KG1 (cell line): ENCODE measurements at places on chromosomes 4 and X.
A peak's percentile ranks its signal among the peaks of the same experiment; 100 is the strongest.

DNA sequence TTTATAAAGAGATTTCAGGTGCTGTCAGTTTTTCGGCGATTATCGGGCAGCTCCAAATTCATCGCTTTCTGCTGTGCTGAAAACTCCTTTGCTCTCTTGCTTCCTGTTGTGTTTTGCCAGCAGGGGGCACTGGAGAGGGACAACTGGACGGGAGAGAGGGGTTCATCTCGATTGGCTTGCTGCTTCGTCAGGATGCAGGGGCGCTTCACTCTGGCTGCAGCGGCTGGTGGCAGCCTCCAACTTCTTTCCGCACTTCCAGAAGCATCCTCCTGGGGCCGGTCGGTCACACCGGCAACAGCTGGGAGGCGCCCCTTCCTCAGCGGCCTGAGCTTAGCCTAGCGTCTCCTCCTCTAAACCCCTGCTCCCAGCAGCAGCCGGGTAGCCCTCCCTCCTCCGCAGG lies 29.5 kb downstream of the MSL3 start:
- DNase-seq, result no peak

GRCh38 chrX:111114806-111115205 lies 18.8 kb downstream of the PAK3 start:
- DNase-seq, result no peak

GRCh38 chr4:172997856-172998255 lies 170.8 kb upstream of the GALNT7 start:
- no peak for DNase-seq

DNA sequence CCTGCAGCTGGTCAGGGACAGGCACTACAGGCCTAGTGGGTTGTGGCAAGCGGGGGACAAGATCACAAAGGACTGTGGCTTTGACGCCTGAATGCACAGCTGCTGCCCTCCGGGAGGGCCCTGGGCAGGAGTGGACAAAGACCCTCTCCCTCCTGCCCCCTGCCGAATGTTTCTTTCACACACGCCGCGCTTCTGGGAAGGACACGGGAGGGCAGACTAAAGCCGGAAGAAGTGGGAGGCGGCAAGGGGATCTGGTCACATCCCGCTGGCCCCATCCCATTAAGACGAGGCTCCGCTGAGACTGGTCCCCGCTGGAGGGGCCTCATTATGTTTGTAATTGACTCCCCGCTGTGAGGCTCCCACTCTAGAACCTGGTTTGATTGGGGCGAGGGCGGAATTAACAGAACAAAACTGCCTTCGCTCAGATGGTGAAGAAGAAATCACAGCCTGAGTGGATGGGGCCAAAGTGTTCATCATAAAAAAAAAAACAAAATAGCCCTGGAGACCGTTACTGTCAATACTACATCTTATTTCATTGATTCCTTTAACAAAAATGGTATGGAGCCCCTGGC lies 37.8 kb upstream of the PSAPL1 start:
- no peak for DNase-seq

GRCh38 chr4:74754218-74754617 lies 40.1 kb downstream of the BTC start:
- DNase-seq, result no peak

- no peak for DNase-seq
Measured at GRCh38 chrX:23066588-23067281, 67.0 kb downstream of the DDX53 start.

DNA sequence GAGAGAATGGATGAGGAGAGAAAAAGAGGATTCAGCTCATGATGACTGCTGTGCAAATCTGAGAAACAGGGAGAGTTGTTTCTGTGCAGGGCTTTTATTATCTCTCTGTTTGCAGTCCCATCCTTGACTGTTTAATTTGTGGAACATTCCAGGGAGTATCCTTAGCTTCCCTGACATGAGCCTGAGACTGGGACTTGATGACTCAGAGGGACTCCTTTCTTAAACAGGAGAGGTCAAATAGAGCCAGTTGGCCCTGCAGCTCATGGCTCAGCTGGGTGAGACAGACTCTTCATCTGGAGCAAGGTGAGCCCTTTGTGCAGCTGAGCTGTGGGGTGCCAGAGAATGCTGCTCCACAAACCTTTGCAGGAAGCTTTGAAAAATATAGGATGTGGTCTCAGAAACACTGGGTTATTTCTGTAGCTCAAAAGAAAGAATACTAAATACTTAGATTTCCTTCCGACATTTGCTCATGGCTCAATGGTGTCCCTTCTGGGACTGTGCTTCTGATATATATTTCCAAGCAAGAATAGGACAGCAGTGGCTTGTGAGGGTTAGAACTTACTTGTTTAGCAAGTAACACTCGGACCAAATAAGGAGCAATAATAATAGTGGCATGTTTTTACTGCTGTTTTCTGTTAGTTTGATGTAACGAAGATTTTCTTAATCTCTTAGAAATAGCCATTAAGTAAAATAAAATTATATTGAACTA lies 14.5 kb downstream of the ARHGAP24 start:
- DNase-seq, result no peak

GRCh38 chrX:45756557-45756956 lies 555.9 kb upstream of the DIPK2B start:
- no peak for DNase-seq

- no peak for DNase-seq
Measured at GRCh38 chr4:113824396-113824795, 62.9 kb upstream of the CAMK2D start.

- DNase-seq, result no peak
Measured at GRCh38 chr4:39047681-39048080, 14.4 kb upstream of the KLHL5 start.

DNA sequence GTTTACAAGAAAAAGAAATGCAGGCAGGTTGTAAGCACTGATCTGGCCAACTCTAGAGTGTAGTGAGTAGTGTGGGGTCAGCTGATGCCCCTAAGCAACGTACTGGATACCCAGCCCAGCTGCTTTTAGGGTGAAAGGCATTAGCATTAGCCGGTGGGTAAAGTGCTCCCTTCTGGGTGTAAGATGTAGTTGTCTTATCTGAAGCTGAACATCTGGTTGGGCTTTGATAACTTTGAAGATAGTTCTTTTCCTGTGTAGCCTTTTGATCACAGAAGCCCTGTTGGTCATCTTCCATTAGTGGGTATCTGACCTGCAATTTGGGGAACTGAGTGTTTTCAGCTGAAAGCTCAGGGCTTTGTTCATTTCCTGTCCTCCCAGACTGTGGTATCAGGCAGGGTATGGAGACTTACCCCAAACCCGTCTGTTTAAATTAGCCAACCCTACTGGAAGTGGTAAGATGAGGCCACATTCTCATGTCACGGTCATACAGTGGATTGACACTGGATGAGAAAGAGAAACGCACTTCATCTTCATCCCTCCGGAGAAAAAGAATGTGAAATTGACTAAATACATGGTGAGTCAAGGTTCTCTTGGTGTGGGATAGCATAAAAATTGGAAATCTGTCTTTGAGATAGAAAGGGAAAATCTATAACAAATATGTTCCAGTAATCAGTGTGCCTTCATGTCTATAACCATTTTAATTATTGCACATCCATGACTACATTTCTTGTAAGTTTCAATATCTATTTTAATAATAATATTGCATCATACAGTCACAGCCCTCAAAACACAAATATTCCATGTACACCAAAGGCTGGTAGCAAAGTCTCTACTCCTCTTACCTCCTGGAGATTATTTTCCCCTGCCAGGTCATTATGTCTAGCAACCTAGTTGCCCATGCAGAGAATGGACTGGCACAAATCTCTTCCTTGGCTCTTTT lies 8.7 kb downstream of the RHOH start:
- DNase-seq, result peak; percentile 45

GRCh38 chrX:135213200-135213844 lies 38.5 kb upstream of the ETDA start:
- DNase-seq, result no peak

DNA sequence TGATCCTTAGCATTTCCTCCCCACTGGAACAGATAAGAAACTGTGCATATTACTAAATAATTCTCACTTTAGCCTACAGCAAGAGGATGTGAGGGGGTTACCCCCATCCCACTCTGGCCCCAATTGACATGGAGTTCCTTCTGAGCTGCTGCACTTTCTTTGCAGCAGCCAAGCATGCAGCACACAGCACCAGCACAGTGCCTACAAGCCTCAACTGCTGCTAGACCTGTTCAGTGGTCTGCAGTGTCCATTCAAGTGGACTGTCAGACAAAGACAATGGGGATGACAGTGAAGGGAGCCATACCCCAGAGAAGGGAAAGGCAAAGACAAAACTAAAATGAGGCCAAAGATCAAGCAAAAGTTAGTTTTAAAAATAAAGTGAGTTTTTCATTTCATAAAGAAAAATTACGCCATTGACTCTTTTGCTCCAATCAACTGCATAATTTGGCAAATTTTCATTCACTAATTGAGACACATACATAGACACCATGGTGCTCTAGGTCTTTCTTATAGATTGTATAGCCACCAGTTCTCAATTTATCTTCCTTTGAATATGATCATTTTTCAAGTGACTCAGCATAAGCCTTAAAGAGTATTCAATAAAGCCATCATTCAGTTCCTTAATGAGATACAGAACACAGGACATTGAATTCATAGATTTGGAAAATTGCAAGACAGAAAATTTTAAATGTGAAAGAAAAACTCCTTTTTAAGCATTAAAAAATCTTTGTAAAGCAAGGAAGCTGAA lies 410.6 kb downstream of the HNRNPD start:
- DNase-seq, result no peak

- no peak for DNase-seq
Measured at GRCh38 chr4:25320336-25320735, 7.8 kb downstream of the ZCCHC4 start.

DNA sequence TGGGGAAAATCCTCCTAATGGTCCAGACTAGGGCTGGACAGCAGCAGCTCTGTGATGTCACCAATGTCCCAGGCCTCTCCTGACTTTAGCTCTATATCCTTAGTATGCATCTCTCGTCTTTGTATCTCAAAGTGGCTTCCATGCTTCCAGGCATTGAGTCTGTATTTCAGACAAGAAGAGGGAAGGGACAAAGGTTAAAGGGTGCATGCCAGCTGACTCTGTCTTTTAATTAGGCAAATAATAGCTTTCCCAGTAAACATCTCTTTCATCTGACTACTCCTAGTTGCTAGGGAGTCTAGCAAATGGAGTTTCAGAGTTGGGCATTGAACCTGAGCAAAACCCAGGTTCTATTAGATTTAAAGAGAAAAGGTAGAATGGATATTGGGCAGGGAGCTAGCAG lies 5.4 kb downstream of the FAM47E start:
- no peak for DNase-seq

DNA sequence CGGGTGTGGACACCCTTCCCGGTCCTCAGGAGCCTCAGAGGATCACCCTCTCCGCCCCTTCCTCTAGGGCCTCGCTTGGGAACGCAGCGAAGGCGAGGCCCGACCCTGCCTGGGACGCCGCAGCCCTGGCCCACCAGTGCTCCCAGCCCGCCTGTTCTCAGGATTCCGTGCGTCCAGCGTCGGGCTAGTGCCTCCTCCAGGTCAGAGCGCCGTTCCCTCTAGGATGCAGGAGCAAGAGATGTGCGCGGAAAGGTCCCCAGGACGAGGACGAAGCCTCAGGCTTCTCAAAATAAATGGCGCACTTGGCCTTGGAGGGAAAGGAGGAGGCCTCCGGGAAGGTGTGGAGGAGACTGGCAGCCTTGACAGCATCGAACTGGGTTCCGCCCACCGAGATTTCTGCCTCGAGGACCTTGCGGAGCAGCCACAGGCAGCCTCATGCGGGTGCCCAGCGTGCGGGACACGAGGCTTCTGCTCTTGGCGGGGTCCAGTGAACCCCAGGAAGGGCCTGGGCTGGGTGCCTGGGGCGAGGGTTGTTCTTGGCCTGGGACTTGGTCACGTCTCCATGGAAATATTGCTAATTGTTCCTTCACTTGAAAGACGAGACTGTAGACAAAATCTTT lies 35.1 kb downstream of the PITX2 start:
- no peak for DNase-seq

GRCh38 chr4:23768541-23768940 lies 121.3 kb downstream of the PPARGC1A start:
- DNase-seq, result no peak

DNA sequence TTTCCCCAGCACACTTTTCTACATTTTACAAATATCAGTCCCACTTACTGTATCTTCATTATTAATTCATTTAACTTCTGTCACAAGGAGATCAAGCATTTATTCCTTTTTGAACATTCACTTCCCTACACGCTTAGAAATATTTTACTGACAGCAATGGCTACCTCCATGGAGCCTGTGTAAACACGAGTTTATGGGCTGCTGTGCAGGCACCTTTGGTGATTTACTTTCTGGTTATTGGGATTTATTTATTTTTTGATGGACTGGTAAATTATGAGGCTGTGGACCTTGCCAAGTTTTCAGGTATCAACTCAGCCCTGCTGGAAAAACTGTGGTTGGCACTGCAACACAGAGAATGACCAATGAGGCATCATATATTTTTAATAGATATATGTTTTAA lies 45.4 kb upstream of the PAQR3 start:
- DNase-seq, result no peak

- DNase-seq, result no peak
Measured at GRCh38 chr4:143195581-143195980, 10.9 kb downstream of the USP38 start.

GRCh38 chrX:136710325-136710951 lies 62.5 kb downstream of the CD40LG start:
- DNase-seq, result no peak

- DNase-seq, result no peak
Measured at GRCh38 chr4:112894951-112895350, 154.5 kb upstream of the ANK2 start.

GRCh38 chrX:129717892-129718291 lies 20.9 kb upstream of the XPNPEP2 start:
- no peak for DNase-seq

- DNase-seq, result no peak
Measured at GRCh38 chrX:117713411-117713810, 403.2 kb downstream of the KLHL13 start.

- DNase-seq, result no peak
Measured at GRCh38 chr4:79872738-79873137, 200.3 kb downstream of the ANTXR2 start.

GRCh38 chr4:38144031-38144430 lies 183.8 kb downstream of the PTTG2 start:
- DNase-seq, result no peak

GRCh38 chr4:148007314-148007760 lies 275.4 kb downstream of the ARHGAP10 start:
- DNase-seq, result no peak

- no peak for DNase-seq
Measured at GRCh38 chr4:74159143-74159709, 1.3 kb downstream of the MTHFD2L start.

DNA sequence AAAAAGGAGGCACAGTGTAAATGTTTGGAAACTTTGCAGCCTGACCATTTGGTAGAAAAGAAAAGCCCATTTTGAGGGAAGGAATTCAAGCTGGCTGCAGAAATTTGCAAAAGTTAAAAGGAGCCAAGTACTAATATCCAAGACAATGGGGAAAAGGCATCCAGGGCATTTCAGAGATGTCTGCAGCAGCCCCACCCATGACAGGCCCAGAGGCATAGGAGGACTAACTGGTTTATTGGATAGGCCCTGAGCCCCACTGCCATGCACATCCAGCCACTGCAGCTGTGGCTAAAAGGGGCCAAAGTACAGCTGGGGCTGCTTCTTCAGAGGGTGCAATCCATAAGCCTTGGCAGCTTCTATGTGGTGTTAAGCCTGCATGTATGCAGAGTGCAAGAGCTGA lies 104.9 kb downstream of the HS3ST1 start:
- DNase-seq, result no peak
